Activated T-helper 1 cell treated with anti-CD3 and anti-CD28 coated beads, Interleukin-12 subunit alpha, Interleukin-12 subunit beta, Interleukin-2, Interleukin-4 antibody, amounts not matched to agents 30 ng/mL and 10 ng/mL and 1 ng/mL, durations not matched to agents 14 hours and 24 hours and 36 hours (primary cell): ENCODE measurements at places on chromosomes 5 and 9.
A peak's percentile ranks its signal among the peaks of the same experiment; 100 is the strongest.

DNA sequence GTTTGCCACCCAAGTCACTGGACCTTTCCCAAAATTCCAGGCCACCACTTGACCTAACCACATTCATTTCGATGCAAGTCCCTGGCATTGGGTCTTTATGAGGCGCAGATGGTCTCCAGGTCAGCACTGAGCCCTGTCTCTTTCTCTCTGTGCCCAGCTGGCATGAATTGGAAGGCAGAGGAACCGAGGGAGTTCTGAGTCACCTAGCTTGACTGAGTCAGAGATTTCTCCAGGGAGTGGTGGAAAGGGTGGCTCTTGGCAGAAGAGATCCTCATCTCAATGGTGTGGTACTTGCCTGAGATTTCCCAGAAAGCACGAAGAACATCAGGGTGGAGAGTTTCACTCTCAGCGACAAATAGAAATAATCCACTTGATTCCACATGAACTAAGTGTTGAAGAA is 43.8 kb downstream of the WDR36 start:
- H3K4me3 ChIP-seq, result no peak overlapping the region
- no peaks in the 10 kb centered on the region for H3K36me3 ChIP-seq
- H3K4me1 ChIP-seq, result peaks cover 16% of the 10 kb centered on the region
- no peaks in the 10 kb centered on the region for H3K27me3 ChIP-seq
- no peak overlapping the region for H3K27ac ChIP-seq

- H3K27me3 ChIP-seq, result no peaks in the 10 kb centered on the region
- peaks cover 4% of the 10 kb centered on the region for H3K36me3 ChIP-seq
- DNase-seq, result no peak
- H3K4me1 ChIP-seq, result peaks cover 32% of the 10 kb centered on the region
- no peak overlapping the region for H3K4me3 ChIP-seq
These were observed 13.2 kb downstream of the MACIR start for GRCh38 chr5:103271570-103272289.

DNA sequence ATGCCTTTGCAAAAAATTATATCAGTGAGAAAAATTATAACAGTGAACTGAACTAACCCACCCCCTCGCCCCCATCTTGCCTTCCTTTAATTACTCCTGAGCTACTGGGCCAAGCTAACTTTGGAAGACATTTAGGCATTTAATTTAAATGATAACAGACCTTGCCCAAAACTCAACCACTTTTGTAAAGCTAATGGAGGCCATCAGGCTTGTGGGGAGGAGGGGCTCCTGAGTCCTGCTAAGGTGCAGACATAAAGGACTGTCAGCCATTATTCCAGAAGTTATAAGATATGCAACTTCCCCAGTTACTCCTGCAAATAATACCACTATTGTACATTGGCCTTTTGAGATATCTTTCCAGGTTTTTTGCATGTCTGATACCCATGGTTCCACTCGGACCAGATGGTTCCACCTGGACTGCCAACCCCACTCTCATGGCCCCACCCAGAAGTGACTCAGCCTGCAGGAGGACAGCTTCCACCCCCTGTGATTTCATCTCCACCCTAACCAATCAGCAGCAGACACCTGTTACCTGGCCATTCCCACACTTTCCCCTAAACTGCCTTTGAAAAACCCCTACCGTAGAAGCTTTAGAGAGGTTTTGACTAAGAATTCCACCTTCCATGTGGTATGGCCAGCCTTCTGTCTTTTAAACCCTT is 805.4 kb upstream of the CDH6 start:
- H3K4me3 ChIP-seq, result no peak overlapping the region
- no peaks in the 10 kb centered on the region for H3K36me3 ChIP-seq
- H3K4me1 ChIP-seq, result no peaks in the 10 kb centered on the region
- H3K27ac ChIP-seq, result no peak overlapping the region
- no peaks in the 10 kb centered on the region for H3K27me3 ChIP-seq

DNA sequence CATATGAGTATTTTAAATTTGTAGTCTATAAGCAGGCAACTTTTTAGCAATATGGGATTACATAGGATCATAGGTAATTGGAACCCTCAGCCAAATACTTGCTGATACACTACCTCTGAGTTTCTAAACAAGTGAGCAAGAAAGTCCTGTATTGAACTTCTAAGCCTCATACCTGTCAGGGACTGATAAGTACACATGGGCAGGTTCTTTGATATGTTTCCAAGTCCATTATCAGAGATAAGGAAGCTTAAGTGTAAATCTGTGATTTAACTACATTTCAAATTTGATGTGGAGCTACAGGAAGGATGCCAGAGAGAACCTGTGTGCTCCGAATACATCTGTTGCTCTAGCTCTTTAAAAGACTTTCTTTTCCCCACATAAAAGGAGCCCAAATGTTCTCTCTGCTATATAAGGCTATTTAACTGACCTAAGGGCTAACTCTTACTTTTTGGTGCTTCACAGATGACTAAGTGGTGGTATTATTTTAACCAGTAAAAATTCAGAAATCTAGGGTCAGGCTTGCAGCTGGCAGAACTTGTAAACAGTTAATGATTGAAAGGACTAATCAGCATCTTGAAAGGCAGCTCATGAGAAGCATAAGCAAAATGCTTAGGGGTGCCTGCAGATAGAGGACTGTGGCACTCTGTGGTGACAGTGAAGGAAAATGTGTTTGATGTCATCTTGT is 228.6 kb downstream of the NR3C1 start:
- H3K4me3 ChIP-seq, result no peak overlapping the region
- no peak for DNase-seq
- H3K27me3 ChIP-seq, result no peaks in the 10 kb centered on the region
- H3K36me3 ChIP-seq, result peaks cover 2% of the 10 kb centered on the region
- H3K27ac ChIP-seq, result peak overlapping the region; percentile 29

GRCh38 chr5:140632366-140633020 is 482 bp downstream of the CD14 start:
- peaks cover 21% of the 10 kb centered on the region for H3K27me3 ChIP-seq
- DNase-seq, result peak; percentile 30
- peak overlapping the region; percentile 83 for H3K4me3 ChIP-seq
- peak overlapping the region; percentile 23 for H3K27ac ChIP-seq
